Uterus (tissue), 4 donors: ENCODE measurements at places on chromosomes 7 and 10. TPM values are rescaled to one million over a fixed set of nuclear protein-coding genes. Genes with fewer than 3 reads are reported as not detected.

The JCAD gene
- 48.8 TPM for total RNA-seq

The PRF1 gene
- total RNA-seq: 8.7 TPM

The ACTR3C gene
- total RNA-seq: 2.6 TPM

The NUTM2E gene
- 0.48 TPM for total RNA-seq

The OPN1SW gene
- total RNA-seq: not detected

The RELN gene
- total RNA-seq: 10.5 TPM

The PTF1A gene
- total RNA-seq: not detected

The GCK gene
- total RNA-seq: 1.8 TPM

The GAD2 gene
- total RNA-seq: not detected

The AGR3 gene
- total RNA-seq: not detected

The EDRF1 gene
- total RNA-seq: 26.2 TPM

The GNGT1 gene
- not detected for total RNA-seq

The LIPM gene
- total RNA-seq: not detected

The CYP3A5 gene
- not detected for total RNA-seq

The SPDYE8 gene
- not detected for total RNA-seq

The TAS2R4 gene
- total RNA-seq: 0.29 TPM

The AMPH gene
- total RNA-seq: 19.6 TPM

The CUBN gene
- 4.0 TPM for total RNA-seq

The LRRC17 gene
- total RNA-seq: 7.7 TPM

The SEC61G gene
- total RNA-seq: 294 TPM

The SOSTDC1 gene
- total RNA-seq: 14.2 TPM

The ANXA8 gene
- total RNA-seq: not detected

The CALY gene
- total RNA-seq: not detected

The C7orf33 gene
- not detected for total RNA-seq

The HYAL4 gene
- total RNA-seq: not detected

The RBP4 gene
- total RNA-seq: not detected

The TRIL gene
- 7.4 TPM for total RNA-seq

The SFRP5 gene
- 59.1 TPM for total RNA-seq

The SNX10 gene
- 7.7 TPM for total RNA-seq

The NME8 gene
- total RNA-seq: not detected

The ADCYAP1R1 gene
- 3.1 TPM for total RNA-seq

The DNAJC30 gene
- 2.3 TPM for total RNA-seq

The EGR2 gene
- total RNA-seq: 1.5 TPM

The INHBA gene
- 18.4 TPM for total RNA-seq

The LAMB4 gene
- not detected for total RNA-seq

The LHPP gene
- total RNA-seq: 23.2 TPM

The IL2RA gene
- 0.28 TPM for total RNA-seq

The RPP38 gene
- 17.4 TPM for total RNA-seq

The CHST12 gene
- total RNA-seq: 6.9 TPM

The JAKMIP3 gene
- 1.3 TPM for total RNA-seq

The KLF14 gene
- 0.27 TPM for total RNA-seq

The KNDC1 gene
- 12.5 TPM for total RNA-seq

The PCGF5 gene
- total RNA-seq: 60.4 TPM

The OR9A2 gene
- not detected for total RNA-seq

The PDE6C gene
- total RNA-seq: not detected

The PRKRIP1 gene
- total RNA-seq: 29.4 TPM

The TSPAN12 gene
- 14.1 TPM for total RNA-seq

The PRKAG2 gene
- 18.8 TPM for total RNA-seq

The KAZALD1 gene
- total RNA-seq: 6.3 TPM

The ZCCHC24 gene
- 41.8 TPM for total RNA-seq

The IL6 gene
- 11.2 TPM for total RNA-seq

The NCF1 gene
- total RNA-seq: 21.0 TPM

The SFTPA1 gene
- total RNA-seq: 0.95 TPM

The SPDYE6 gene
- total RNA-seq: not detected

The ANKRD16 gene
- 22.6 TPM for total RNA-seq

The RSU1 gene
- total RNA-seq: 95.4 TPM

The DMBT1 gene
- 0.21 TPM for total RNA-seq
